ENCODE measurements at places on chromosomes 13 and 19. TPM values are rescaled to one million over a fixed set of nuclear protein-coding genes. Genes with fewer than 3 reads are reported as not detected.

PLEKHA4 gene
- total RNA-seq = 3.8 TPM

KLF16 gene
- total RNA-seq = 13.7 TPM

KIR2DL4 gene
- total RNA-seq = not detected

CPB2 gene
- total RNA-seq = under 0.01 TPM

All from tracheal epithelial cell (primary cell).